ENCODE measurements at places on chromosomes 2 and 18.
A peak's percentile ranks its signal among the peaks of the same experiment; 100 is the strongest.

DNA sequence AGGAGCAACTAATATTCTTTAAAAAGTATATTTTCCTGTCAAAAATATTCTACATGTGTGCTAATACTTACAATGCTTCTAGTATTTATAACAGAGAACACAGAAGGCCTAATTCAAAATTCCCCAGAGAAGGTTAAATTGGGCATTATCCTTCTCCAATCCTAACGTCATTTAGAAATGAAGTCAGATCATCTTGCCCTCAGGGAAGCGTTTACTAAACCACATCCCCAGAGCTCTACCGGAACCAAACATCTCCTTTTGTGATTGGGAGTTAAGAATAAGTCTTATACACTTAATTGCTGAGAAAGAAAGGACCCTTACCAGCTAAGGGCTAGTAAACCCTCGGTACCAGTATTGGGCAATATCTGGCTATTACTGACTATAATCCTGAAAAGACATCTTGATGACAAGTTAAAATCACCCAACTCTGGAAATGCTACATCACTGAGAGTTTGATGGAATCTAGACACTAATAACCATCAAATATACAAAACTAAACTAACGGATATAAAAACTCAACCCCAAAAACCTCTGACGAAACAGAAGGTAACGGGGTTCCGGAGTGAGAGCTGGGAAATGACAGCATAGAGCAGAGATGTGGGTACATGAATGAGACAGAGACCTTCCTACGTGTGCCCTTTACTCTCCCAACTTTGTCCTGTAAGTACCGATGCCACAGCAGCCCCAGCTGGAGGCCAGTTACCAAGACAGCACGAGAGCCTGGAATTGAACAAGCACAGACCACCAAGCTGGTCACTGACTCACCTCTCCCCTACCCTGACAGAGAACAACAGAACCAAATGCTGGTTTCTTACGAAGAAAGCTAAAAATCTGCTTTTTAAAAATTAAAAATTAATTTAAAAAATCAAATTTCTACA is 35.0 kb downstream of the WDSUB1 start:
- DNase-seq: no peak

DNA sequence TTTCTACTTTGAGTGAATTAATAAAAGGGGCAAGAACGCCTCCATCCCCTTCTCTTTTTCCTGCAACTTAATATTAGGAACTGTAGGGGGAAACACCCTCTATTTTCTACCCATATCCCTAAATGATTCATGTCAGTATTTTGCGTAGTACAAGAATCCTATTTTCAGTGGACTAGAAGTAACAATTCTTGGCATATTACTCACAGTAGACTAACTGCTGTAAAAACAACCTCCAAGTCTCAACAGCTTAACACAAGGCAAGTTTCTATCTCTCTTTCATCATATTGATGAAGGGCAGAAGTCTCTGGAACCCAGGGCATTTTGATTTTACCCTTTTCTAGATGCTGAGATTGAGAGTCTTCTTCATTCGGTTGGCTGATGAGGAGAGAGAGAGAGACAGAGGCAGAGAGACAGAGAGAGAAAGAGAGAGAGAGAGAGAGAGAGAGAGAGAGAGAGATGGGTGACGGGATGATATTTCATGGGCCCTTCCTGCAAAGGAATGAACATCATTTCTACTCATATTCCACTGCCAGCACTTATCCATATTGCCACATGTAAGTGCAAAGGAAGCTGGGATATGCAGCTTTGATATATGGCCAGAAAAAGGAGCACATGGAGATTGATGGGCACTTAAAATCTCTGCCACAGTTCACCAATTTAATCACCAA is 481.6 kb downstream of the LPIN1 start:
- DNase-seq: no peak

GRCh38 chr2:38394903-38395341 is 17.8 kb upstream of the ATL2 start:
- DNase-seq: no peak

GRCh38 chr2:97714084-97714949 is 941 bp downstream of the ZAP70 start:
- DNase-seq: no peak

GRCh38 chr18:26086959-26087358 is 3.5 kb downstream of the SS18 start:
- no peak for DNase-seq

DNA sequence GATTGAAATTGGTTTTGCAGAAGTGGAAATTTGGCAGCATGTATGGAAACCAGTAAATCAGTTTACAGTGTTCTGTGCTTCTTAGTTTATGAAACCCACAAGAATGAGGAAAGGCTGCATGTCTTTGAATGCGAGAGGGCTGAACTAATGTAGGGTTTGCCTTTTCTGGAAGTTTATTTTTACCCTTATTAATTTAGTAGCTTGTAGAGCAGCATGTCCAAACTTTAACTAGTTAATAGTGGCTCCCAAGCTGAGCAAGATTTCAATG is 50.4 kb downstream of the LDLRAD4 start:
- DNase-seq: no peak

DNA sequence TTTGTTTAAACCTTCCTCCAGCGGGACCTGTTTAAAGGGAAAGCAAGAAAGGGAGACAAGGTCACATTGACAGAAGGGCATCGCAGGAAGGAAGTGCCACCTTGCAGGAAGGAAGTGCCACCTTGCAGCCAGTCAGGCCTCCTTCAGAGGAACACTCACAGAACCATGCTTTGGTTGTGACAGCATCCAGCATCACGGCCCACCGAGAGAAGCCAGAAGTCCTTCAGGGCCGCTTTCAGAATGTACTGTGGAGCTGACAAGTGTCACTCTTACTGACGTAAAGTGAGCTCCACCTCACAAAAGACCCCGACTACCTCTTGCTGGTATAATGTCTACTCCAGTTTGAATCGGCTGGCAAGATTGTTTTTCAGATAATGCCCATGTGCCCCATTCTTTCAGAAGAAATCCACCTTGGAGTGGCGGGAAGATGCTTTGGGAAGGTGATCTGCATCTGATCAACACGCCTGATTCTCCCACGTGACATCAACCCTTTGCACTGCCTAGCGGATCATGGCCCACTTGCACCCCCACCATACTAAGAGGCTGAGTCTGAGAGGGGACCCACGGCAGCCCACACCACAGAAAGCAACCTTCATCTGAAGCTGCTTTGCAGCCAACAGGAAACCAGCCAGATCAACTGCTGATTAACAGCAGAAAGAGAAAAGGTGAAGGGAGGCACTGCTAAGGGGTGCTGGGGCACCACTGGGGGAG is 99.8 kb downstream of the UXS1 start:
- no peak for DNase-seq

DNA sequence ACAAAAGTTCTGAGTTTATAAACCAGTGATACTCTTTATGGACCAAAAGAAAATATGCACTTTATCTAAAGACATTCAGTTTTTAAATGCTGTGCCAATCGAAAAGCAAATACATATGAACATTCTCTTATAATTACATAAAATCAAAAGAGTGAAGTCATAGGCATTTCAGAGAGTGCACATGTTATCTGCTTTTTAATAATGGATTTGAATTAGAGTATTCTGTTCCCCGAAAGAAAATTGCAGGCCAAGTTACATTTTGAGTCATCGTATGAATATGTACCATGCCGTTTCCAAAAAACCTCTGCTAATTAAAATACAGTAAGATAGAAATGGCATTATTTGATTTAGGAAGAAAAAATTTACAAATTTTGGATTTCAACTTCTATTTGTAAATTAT is 565.7 kb downstream of the ZEB2 start:
- DNase-seq: peak; percentile 49
